ENCODE measurements at places on chromosomes 6 and 20.

GRCh38 chr20:15619341-15619740 is 953.9 kb downstream of the KIF16B start:
- DNase-seq: no peak

DNA sequence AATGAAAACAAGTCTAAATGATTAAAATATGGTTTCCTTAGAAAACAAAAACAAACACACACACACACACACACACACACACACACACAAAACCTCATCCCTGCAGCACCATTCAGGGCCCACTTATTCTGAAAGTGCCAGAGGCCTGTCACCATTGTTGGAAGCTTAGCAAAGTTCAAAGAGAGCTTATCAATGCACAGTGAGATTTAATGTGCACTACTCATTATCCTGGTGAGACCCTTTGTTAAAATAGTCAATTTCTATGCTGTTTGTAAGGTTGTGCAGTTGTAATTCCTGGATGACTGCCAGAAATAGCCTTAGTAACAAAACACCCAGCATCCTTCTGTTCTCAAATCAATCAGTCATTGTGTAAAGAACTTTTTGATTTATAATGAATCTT is 482.9 kb downstream of the GRIK2 start:
- DNase-seq: no peak

DNA sequence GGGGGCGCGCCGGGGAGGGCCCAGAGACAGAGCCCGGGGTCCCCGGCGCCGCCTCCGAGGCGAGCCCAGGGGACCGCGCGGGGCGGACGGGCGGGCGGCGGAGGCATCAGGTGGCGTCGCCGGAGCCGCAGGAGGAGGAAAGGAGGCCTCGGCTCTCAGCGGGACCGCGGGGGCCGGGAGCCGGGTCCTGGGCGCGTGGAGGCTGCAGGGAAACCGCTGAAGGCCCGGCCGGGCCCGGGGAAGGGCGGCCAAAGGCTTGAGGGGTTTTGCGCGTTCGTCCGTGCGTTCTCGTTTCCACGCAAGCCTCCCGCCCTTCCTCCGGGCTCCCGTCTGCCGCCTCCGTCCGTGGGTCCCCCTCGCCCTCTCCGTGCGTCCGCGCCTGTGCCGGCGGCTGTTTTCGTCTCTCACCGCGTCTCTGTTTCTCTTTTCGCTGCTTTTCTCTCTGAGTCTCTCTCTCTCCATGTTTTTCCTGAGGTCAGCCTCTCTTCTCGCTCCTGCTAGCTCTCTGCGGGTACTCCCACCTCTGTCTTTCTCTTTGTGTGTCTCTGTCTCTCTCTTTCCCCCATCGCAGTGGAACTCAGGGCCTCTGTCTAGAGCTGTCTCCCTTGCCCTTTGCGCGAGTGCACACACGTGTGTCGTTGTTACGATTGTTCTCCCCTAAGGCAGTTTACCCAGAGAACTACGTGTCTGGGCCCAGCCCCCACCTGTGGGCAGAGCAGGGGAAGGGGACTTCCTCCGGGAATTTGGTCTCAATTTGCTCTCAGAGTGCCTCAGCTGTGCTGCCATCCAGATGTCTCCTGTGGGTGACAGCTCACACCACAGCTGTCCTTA is 2.1 kb downstream of the IRF4 start:
- DNase-seq: no peak

DNA sequence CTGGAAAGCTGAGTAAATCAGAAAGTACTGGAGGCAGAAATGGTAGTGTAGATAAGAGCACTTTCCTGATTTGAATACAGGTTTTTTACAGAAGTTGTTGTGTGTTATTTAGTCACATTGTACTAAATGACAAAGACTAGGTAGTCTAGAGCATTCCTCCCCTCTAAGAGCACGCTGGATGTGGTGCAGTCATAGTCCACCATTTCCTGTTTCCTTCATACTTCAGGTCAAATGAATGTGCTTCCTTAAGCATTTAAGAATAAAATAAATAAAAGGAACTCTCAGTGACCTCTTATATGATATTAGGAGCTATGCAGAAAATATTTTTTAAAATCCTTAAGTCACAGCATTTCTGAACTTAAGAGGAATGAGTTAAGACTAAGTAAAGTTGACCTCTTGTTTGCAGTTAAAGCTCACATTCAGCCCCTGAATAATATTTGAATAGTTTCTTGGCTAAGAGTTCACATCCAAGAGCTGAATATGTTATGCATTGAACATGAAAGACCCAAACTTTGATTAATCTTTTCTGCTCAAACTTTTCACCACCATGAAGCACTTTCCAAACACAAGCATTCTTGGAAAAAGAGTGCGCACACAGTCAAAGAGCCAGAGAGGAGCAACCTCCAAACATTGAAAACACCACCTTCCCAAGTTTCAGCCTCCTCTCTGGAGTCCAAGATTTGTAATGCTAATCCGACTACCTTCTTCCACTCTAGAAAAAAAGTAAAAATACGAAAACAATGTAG is 53.4 kb upstream of the TMEM30A start:
- no peak for DNase-seq

GRCh38 chr20:41364967-41365765 is 1.5 kb downstream of the EMILIN3 start:
- DNase-seq: no peak

GRCh38 chr20:46973766-46974165 is 79.1 kb downstream of the EYA2 start:
- no peak for DNase-seq

DNA sequence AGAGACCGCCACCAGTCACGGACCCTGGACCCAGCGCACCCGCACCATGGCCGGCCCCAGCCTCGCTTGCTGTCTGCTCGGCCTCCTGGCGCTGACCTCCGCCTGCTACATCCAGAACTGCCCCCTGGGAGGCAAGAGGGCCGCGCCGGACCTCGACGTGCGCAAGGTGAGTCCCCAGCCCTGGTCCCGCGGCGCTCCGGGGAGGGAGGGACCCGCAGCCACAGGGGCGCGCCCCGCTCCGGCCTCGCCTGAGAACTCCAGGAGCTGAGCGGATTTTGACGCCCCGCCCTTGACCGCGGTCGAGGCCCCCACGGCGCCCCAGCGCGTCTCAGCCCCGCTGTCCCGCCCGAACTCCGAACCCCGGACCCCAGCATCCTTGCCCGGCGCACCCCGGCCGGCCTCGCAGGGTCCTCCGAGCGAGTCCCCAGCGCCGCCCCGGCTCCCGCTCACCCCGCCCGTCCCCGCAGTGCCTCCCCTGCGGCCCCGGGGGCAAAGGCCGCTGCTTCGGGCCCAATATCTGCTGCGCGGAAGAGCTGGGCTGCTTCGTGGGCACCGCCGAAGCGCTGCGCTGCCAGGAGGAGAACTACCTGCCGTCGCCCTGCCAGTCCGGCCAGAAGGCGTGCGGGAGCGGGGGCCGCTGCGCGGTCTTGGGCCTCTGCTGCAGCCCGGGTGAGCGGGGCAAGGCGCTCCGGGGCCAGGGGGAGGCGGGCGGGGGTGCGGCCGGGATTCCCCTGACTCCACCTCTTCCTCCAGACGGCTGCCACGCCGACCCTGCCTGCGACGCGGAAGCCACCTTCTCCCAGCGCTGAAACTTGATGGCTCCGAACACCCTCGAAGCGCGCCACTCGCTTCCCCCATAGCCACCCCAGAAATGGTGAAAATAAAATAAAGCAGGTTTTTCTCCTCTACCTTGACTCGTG is at the start of gene OXT:
OXT (plus strand) TSS at position 11 of the 920 bp plus-strand sequence; CDS start at position 47, 36 bp downstream.
- peak; percentile 33 for DNase-seq

DNA sequence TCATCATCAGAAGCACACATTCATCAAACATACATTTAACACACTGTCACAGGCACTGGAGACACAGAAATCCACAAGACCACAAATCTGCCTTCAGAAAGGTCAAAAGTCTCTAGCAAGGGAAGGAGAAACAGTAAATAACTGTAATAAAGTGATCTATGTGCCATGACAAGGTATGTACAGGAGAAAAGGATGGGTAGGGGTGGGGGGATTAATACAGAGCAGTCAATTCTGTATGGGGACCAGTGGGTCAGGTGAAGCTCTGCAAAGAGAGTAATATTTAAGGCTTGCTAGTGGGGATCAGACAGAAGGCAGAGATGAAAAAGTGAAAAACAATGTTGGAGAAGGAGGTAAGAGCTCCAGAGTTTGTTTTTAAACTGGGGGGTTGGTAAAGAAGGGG is 32.6 kb downstream of the ELOVL5 start:
- no peak for DNase-seq

- DNase-seq: peak; percentile 90
Observed at GRCh38 chr6:42890311-42891198, 11.1 kb downstream of the RPL7L1 start.

- no peak for DNase-seq
Observed at GRCh38 chr20:56173438-56173837, 75.1 kb upstream of the MC3R start.

- DNase-seq: no peak
Observed at GRCh38 chr6:165685302-165685701, 22.3 kb upstream of the PDE10A start.

DNA sequence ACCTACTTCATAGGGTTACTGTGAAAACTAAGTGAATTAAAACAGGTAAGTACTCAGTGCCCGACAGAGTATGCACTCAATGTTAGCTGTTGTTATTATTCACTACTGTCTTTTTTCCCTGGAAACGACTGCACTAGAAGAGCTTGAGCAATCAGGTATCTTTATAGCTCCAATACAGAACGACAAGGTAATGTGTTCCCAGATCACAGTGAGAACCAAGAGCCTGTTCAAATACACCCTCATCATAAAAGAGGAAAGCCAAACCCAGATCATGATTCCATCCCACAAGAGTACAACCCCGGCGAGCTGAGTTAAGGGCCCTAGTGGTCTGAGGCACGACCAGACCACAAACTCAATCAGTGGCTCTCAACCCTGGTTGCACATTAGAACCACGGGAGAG is 9.8 kb downstream of the MRPS18A start:
- no peak for DNase-seq

GRCh38 chr6:169807229-169807628 is 55.8 kb downstream of the ERMARD start:
- DNase-seq: no peak

GRCh38 chr6:157225575-157225995 is 97.7 kb downstream of the TMEM242 start:
- no peak for DNase-seq

DNA sequence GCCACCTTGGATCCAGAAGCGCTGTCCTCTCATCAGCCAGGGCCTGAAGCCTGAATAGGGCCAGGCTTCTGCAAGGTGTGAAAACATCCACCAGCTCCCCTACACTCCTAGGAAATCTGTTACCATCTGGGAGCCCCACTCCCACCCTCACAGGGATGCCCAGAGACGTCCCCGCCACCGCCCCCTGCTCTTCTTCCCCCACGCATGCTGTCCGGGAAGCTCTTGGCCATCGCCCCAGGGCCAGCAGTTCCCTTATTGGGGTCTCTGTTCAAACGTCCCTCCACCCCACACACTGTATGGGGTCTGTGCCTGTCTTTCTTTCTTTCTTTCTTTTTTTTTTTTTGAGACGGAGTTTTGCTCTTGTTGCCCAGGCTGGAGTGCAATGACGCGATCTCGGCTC is 3.8 kb downstream of the RGS19 start:
- DNase-seq: no peak

DNA sequence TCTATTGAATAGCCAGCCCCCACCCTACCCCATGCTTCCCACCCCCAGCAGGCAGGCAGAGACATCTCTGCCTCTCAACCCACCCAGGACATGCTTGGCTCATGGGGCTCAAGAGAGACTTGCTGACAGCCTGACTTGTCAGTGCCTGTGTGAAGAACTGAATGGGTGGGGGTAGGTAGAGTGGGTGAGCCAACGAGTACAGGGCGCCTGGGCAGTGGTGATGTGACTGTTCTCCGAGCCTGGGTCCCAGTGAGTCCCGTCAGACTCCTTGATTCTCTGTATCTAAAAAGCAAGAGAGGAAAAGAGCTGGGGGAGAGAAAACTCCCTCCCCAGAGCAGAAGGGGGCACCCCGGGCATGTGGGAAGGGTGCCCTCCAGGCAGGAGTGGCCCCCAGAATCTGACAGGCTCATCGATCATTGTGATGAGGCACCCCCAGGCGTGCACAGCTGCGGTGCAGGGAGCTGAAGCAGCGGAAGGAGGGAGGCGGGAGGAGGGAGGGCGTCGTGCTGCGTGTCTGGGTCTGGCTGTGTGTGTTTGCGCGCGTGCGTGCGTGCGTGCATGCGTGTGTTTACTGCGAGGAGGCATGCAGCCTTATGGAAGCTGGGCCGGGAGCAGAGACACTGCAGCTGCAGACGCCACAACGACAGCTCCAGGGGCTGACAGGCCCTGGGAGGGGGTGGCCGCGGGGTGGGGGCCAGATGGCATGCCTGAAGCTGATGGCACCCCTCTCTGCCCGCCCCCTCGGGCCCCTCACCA is 40.2 kb downstream of the FOXP4 start:
- no peak for DNase-seq

- DNase-seq: no peak
Observed at GRCh38 chr6:15875797-15876196, 213.0 kb upstream of the DTNBP1 start.

Data from stimulated activated CD4-positive, alpha-beta T cell treated with anti-CD3 and anti-CD28 coated beads, Interleukin-12 subunit alpha, Interleukin-12 subunit beta, amount 100 ng/mL, for 48 hours (primary cell).